ENCODE measurements at places on chromosomes 2 and 18. TPM values are rescaled to one million over a fixed set of nuclear protein-coding genes. Genes with fewer than 3 reads are reported as not detected.

DNA sequence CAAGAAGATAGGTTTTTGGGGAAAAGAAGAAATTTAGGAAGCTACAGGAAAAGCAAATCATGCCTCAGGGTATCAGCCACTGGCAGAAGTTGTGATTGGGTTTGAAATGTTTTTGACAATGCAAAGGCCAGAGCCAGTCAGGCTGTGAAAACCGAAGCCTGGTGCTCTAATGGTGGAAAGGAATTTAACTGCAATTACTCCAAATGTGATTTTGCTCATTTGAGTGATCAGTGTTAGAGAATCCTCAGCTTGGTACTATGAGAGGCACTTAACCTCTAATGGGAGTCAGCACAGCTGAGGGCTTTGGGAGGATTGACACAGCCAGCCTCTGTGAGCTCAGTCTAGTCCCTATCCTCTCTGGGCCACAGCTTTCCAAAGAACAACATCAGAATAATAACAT, 176.5 kb downstream of the LRRTM1 start:
- no peak for DNase-seq

GRCh38 chr2:168119515-168120141, 127.8 kb downstream of the STK39 start:
- peak; percentile 69 for DNase-seq

DNA sequence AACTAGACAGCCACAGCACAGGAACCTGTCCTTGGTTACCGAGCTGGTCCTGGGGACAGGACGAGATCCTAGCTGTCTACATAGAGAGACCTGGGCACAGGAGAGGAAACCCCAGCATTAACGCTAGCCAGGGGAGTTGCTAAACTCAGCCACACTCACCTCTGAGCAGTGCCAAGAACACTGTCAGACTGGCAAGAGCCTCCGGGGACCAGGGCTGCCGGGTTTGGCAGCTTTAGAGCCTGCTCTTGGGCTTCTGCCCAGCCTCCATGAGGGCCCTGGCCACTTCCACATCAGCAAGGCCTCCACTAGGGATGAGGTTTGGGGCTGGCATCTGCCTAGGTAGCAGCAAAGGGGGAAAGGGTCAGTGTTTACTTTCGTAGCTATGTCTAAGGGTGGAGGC, 6.7 kb downstream of the TMBIM1 start:
- peak; percentile 93 for DNase-seq

GRCh38 chr18:32930695-32931301, 158.0 kb upstream of the KLHL14 start:
- peak; percentile 78 for DNase-seq

DNA sequence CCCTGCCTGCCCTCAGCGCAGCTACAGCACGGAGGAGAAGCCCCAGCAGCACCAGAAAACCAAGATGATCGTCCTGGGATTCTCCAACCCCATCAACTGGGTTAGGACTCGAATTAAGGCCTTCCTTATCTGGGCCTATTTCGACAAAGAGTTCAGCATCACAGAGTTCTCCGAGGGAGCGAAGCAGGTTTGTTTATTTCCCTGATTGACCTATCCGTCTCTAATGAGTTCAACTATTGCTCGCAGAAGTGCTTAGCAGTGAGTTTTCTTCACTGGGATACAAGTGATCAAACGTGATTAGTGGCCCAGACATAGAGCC, 639 bp downstream of the MAIP1 start:
- no peak for DNase-seq

DNA sequence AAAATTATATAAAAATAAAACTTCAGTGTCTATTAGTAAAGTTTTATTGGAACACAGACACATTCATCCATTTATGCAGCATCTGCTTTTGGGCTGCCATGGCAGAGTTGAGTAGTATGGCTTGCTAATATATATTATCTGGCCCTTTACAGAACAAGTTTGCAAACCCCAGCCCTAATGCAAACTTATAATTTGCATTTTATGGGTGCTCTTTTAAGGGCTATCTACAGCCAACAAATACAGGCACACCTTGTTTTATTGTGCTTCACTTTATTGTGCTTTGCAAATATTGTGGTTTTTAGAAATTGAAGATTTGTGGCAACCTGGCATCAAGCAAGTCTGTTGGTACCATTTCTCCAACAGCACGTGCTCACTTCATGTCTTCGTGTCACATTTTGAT, 35.2 kb upstream of the DLX2 start:
- no peak for DNase-seq

DNA sequence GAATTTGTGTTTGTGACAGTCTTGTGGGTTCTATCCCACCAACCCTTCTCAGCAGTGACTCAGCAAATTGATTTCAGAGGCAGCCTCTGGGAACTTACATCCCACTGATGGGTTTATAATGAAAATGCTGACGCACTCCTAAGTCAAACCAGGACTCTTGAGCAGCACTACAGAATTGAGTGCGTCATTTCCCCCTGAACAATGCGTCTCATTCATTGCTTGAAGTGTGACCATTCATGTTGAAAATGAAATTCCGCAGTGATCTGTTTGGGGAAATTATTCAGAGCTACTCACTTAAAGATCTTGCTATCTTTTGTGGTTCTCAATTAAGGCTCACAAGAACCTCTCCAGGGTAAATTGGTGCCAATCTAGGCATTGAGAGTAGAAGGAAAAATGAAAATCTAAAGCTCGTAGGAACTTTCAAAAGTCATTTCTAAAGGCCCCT, 417.7 kb upstream of the SLC14A2 start:
- peak; percentile 24 for DNase-seq

- peak; percentile 46 for DNase-seq
Observed at GRCh38 chr18:32324181-32324580, 134.3 kb downstream of the MEP1B start.

DNA sequence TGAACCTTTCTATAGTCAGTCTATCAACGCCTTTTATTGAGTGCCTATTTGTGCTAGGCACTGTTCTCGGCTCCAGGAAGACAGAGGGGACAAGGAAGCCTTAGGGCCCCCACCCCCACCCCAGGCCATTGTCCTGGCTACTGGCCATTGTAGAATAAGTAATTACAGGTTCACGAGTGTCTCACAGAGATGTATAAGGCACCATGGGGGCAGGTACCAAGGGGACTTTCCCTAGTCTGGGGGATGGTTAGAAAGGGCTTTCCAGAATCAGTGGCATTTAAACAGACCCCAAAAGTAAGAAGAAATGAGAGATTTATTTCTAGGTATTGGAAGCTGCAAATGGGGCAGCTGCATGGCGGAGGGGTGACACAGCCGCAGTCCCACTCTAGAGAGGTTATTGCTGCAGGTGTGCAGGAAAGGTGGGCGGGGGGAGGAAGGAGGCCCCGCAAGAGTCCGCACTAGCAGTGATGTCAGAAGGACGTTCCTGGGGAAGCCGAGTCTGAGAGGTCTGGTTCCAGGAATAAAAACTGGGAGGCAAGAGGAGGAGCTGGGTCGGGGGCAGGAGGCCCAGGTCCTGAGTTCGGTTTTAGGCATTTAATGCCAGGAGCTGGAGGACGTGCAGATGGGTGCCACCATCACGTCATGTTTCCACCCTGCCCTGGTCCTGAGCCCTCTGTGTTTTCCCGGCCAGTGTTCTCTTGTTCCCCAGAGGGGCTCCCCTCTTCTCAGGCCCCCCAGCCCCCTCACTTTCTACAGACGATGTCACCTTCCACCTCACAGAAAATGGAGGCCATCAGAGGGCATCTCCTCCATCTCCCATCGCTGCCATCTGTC, 30.5 kb downstream of the FOSL2 start:
- no peak for DNase-seq

GRCh38 chr18:27378431-27379095, 193.5 kb upstream of the CHST9 start:
- peak; percentile 50 for DNase-seq

GRCh38 chr18:78722929-78723710, 256.5 kb upstream of the SALL3 start:
- no peak for DNase-seq

DNA sequence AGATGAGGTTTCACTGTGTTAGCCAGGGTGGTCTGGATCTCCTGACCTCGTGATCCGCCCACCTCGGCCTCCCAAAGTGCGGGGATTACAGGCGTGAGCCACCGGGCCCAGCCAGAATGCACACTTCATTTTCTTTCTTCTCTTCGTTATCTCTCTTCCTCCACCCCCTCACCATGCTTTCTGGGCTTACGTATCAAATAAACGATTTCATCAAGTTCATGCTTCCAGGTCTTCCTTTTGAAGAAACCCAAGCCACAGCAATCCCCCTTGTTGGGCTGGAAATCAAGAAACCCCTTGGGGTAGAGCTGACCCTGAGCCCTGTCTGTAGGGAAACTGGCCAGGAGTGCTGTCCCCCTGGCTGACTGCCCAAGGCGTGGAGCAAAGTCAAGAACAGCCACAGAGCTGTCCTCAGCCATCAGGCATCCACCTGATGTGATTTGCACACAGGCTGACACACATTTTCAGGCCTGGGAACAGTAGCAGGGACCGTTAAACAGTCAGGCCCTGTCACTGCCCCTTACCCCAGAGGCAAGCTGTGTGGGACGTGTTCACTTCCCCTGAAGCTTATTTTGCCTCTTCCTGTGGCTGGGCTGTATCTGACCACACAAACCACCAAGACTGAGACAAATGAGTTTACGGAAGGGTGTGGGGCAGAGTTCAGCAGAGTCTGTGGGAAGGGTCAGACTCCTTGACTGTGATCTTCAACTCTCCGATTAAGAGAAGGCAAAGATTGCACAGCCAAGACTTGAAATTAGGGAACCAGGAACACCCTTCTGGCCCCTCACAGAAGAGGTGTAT, 15.1 kb upstream of the NMUR1 start:
- DNase-seq, result no peak

- no peak for DNase-seq
Observed at GRCh38 chr2:52877703-52878102, 889.9 kb upstream of the CHAC2 start.

DNA sequence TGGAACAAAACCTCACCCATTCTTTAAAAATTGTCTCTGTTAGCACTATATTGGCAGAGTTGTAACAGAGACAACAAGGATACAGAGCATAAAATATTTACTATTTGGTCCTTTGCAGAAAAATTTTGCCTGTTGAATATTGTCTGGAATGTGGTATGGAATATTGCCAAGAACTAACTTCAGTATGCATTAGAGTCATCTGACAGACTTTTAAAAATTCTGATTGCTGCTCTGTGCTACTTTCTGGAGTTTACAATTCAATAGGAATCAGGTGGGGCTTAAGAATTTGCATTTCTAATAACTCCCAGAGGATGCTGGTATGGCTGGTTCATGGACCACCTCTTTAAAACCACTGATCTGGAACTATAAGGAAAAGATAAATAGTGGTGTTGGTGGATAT, 32.8 kb upstream of the NYAP2 start:
- no peak for DNase-seq

GRCh38 chr2:55111230-55111569, 60.9 kb upstream of the RTN4 start:
- DNase-seq, result no peak

- DNase-seq, result no peak
Observed at GRCh38 chr2:116717832-116718231, 1096.7 kb upstream of the DDX18 start.

Gene SCYGR4
- not detected for polyA plus RNA-seq

Gene UGT1A8
- not detected for polyA plus RNA-seq

Gene AKAIN1
- polyA plus RNA-seq, result not detected

Gene CYP27A1
- 3.7 TPM for polyA plus RNA-seq

Gene SANBR
- 8.3 TPM for polyA plus RNA-seq

Gene CHRNG
- not detected for polyA plus RNA-seq

Gene CXCR1
- polyA plus RNA-seq, result not detected

All from GM23248 (cell line).